ENCODE measurements at places on chromosomes 16 and 17.

DNA sequence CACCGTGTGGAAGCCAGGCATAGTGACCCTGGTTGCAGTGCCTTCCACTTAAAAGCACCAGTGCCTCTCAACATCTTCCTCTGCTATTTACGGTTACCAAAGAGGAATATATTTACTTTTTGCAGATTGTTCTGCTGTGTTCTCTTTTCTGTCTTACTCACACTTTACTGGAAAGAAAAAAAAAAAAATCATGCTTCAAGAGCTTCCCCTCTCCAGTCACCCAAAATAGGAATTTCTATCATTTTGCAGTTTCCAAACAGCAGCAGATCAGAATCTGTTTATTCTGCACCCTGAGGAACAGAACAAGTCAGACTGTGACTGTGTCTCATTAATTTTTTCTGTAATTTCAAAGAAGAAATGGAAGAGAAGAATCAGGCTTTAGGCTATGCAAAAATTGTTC lies 96.1 kb downstream of the KCNJ2 start:
- no peak for DNase-seq

DNA sequence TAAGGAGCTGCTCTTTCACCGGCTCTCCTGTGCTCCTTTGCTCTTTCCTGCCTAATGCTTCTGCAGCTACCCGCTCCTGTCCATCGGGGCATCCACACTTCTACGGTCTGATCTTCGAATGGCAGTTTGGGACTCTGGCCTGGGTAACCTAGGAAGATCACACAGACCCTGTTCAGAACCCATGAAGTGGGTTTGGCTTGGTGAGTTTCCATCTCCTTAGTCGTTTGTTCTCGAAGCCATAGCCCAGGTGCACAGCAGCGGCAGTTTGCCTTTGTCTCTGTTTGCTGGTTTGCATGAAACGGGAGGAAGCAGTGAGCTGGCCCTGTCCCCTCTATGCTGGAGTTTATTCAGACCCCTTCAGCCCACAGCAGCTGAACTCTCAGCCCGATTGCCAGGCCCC lies 29.0 kb downstream of the PSMD7 start:
- no peak for DNase-seq

DNA sequence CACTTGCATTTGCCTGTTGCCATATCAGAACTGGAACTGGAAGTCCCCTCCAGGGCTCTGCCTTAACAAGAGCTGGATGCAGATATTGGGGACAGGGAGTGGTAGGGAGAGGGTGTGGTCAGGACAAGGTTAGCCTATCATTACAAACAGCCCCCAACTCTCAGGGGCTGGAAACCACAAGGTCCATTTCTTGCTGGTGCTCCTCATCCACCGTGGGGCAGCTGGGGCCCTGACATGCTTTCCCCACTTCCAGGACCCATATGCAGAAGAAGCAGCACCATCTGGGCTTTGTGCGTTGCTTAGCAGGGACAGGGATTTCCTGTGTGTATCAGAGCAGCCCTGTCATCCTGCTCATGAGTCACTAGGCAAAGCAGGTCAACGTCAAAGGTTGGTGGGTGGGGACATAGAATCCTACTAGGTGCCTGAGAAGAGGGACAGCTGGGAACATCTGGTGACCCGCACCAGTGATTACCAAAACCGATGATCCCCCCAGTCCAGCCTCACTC lies 26.9 kb downstream of the RGS9 start:
- no peak for DNase-seq

DNA sequence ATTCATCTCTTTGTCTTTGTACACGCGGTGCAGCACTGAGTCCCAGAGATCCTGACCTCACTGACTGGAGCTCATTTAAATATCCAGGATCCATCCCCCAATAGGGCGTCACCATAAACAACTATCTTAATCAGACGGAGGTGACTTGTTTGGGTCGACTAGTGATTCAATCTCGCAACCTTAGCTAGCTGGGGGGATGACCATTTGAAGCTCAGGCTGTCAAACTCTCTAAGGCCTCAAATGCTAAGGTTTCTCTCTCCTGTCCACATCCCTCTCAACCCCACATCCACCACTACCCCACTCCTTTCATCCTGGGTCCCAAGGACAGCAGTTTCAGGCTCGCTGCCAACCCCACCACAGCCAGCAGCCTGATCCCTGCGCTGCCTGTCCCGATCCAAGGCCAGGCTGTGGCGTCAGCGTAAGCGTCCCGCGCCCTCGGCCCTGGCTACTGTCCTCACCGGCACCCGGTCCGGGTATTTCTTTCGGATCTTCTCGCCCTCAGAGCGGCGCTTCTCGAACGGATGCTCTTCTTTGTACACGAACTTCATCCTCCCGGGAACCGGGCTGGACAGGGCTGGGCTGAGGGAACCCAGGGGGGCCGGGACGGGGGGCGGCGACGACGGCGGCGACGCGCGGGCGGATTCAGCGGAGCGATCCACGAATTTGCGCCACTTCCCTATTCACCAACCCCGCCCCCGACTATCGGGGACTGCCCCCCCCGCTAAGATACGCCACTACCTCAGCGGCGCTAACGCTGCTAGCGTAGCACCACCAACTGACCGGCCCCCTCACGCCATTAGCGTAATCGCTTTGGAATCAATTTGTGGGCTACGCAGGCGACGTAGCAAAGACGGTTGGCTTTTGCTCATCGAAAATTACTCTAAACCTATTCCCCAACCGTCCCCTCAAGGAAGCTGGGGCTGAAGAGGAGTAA lies at the start of gene GABARAP:
GABARAP (minus strand) TSS at position 667 of the 934 bp plus-strand sequence; CDS start at position 548, 119 bp downstream.
- peak; percentile 89 for DNase-seq

DNA sequence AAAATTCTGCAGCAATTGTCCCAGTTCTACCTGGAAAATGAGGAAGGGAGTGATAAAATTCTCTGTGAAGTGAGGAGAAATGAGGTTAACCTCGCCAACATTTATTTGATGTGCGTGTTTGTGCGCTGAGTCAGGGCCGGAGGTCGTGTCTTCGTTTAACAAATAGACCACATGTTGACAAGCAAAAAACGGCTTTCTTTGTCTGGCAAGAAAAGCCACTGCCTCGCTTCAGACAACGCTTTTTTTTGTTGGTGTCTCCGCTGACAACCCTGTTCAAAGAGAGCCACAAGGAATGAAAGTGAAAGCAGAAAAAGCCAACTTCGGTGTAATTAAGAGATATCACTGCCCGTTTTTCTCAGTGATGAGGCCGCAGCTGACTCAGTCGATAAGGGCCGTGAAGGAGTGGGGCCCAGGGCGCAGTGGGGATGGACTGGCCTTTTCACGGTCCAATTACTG lies 510.6 kb downstream of the CDH13 start:
- no peak for DNase-seq

DNA sequence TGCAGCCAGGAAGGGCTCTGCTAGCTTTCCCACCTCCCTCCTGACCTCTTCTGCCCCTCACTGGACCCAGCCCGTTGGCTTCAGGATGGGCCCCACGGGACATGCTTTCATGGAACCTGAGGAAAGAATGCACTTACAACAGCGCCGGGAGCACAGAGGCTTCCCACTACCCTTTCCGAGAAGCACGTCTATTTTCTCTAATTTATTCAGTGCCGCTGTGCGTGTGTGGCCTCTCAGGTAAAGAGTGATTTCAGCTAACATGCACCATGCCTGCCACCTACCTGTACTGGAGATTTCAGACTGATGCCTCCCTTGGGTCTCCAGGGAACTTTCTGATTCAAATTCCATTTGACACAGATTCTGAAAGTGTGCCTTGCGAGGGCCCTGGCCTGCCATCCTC lies 140.1 kb downstream of the CYLD start:
- DNase-seq: no peak

- no peak for DNase-seq
Measured at GRCh38 chr16:3017794-3018506, at the start of gene CLDN6. CLDN6 (minus strand) TSS chr16:3018183; CDS start chr16:3016021, 2,162 bp downstream.

DNA sequence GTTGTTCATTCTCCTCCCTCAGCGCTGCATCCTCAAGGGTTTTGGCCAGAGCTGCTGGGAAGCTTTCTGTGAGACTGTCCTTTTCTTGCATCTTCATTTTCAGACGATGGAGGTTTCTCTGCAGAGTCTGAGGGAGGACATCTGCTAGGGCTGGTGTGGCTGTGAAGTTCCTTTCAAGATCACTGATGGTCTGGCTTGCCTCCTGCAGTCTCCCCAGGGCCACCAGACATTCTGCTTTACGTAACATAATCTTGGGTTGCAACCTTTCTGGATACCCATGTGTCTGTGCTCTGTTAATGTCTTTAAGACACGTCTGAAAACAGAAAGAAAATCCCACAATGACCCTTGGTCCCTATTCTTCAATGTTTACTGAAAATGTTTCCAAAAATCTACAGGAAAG lies 29.0 kb downstream of the SMYD4 start:
- no peak for DNase-seq
